ENCODE measurements at places on chromosomes 1 and 21.
A peak's percentile ranks its signal among the peaks of the same experiment; 100 is the strongest.

GRCh38 chr1:60835649-60836048 is 246.7 kb upstream of the NFIA start:
- no peak for DNase-seq

DNA sequence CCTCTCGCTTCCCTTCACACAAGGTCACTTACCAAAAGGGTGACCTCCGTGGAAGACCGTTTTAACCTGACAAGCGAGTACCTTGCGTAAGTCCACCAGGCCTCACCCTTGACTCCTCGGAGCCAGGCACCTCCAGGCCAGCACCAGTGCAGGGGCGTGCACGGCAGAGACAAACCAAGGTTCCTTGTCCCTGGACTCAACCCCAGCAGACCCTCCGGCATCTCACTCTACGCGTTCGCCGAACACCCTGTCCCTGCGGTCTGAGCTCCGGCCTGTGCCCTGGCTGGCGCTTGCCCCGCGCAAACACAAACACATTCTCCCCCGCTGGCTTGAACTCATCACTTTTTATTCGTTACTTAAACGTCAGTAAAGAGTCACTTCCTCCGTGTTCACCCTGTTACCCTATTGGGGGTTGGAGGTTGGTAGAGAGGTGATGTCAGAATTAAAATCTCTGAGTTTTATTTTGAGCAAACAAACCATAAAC is 4.5 kb downstream of the TBX15 start:
- DNase-seq, result no peak

DNA sequence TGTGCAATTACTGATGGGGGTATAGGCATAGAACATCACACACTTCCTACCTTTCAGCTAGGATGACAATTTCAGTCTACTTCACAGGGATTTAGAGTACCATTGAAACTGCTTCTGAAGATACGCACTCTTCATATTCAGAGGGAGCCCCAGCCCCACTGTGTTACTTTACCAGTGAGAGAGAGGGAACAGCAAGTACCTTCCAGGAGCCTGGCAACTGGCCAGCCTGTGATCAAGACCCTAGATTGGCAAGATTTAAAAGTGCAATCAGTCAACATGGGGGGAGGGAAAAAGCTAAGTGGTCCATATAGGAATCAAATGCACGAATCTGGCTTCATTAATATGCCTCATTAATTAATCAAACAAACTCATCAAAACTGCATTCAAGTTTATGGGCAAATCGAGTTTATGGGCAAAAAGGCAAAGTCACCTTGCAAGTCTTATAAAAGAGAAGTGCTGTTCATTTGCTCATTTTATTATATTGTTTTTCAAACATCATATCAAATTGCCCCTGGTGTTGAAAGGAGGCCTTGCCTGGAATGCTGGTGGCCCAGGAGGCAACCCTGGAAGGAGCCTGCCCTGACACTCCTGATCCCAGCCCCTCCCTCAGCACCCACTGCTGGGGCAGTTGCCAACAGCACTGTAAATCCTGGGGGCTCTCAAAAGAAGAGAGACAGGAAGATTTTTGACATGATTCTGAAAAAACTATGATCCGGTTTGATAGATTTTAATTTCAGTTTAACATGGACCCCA is 184.9 kb upstream of the DPT start:
- no peak for DNase-seq

DNA sequence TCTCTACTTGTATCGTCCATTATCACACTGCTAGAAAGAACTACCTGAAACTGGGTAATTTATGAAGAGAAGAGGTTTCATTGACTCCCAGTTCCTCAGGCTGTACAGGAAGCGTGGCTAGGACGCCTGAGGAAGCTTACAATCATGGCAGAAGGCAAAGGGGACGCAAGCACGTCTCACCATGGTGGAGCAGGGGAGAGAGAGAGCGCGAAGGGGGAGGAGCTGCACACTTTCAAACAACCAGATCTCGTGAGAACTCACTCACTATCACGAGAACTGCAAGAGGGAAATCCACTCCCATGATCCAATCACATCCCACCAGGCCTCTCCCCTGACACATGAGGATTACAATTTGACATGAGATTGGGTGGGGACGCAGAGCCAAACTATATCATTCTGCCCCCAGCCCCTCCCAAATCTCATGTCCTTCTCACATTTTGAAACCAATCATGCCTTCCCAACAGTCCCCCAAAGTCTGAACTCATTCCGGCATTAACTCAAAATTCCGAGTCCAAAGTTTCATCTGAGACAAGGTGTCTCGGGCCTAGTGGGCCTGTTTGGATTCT is 8.0 kb downstream of the MMEL1 start:
- no peak for DNase-seq

DNA sequence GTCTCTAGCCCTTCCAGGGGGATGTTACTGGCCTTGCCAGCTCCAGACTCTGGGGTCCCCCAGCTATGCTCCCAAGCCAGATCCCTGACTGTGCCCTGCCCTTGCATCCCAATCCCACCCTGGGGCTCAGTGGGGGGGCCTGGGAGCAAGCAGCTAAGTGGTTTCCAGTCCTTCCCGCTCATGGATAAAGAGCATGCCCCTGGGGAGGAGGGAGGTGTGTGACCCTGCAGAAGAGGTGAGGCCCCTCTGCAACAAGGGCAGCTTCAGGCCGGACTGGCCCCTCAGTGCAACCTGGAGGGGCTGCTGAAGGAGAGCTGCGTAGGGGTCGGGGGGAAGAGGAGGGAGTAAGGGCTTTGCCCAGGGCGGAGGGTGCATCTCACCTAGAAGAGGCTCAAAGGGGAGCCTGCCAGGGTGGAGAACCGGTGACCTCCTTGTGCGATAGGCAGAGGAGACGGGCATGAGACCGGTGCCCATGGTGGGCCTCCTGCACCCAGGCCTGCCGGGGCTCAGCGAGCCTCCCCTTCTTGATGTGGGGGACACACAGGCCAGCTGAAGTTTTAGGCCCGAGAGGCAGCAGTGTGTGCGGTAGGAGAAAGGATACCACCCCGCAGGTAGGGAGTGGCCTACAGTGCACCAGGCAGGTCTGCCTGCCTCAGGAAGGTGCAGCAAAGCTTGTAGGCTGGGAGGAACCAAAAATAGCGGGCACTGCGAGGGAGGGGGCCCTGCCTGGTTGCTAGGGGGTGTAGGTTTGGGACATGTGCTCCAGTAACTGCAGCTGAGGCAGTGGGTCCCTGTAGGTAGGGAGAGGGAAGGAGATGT is 3.1 kb downstream of the OBSCN start:
- DNase-seq, result no peak

DNA sequence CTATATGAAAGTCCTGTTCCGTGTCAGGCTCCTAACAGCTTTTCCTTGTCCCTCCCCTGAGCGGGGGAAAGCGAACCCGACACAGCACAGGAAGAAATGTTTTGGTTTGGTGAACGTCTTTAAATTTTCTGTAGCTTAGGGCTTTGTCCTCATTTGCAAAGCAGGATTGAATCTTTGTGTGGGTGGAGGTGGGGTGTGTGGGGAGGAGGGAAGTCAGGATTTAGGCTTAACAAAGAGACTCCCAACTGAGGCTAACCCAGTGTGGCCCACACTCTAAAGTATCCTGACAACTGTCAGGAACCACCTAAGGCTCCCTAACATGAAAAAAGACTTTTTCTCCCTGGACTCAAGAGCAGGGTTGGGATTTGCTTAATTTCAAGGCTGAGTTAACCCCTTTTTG is 376.2 kb upstream of the C1orf174 start:
- no peak for DNase-seq

DNA sequence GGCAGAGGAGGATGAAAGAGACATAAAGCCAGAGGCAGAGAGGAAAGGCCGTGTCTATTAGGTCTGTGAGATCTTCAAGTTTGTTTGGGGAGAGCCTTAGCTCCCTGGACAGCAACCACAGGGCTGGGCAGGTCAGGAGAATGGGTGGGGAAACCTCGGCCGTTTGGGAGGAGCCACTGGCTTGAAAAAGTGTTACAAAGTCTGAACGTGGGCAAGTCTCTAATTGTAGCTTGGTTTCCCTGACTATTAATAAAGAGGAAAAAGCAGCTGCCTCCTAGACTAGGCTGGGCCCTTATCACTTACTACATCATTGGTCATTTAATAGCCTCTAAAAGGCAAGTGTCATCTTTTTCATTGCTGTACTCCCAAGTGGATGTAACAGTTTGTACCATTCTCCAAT is at the start of gene CCDC17:
Gene CCDC17, minus strand, starts transcription at position 83 of the 400 bp plus-strand sequence. CDS start 145 bp downstream, outside the sequence.
- no peak for DNase-seq

DNA sequence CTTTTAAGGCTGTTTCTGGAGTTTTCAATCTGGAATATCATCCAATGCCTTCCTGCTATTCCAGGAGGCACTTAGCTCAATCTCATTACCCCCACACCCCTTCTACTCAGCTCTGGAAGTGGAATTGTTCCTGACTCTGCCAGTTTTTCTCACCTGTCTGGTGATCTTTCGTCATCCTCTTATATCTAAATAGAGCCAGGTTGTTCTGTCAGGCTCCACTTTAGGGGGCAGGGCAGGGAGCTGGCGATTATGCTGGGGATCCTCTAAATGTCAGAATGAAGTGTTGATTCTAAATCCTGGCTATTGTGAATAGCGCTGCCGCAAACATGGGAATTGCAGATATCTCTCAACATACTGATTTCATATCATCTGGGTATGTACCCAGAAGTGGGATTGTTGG is 63.6 kb upstream of the ETV3 start:
- no peak for DNase-seq

- DNase-seq, result no peak
Measured at GRCh38 chr1:104592926-104593325, 843.2 kb downstream of the AMY1C start.

GRCh38 chr1:207672522-207673130 is 27.7 kb downstream of the CR1L start:
- DNase-seq, result peak; percentile 21

GRCh38 chr1:235864931-235865525 is 1.7 kb downstream of the LYST start:
- no peak for DNase-seq

- DNase-seq, result no peak
Measured at GRCh38 chr1:60731321-60731720, 351.0 kb upstream of the NFIA start.

DNA sequence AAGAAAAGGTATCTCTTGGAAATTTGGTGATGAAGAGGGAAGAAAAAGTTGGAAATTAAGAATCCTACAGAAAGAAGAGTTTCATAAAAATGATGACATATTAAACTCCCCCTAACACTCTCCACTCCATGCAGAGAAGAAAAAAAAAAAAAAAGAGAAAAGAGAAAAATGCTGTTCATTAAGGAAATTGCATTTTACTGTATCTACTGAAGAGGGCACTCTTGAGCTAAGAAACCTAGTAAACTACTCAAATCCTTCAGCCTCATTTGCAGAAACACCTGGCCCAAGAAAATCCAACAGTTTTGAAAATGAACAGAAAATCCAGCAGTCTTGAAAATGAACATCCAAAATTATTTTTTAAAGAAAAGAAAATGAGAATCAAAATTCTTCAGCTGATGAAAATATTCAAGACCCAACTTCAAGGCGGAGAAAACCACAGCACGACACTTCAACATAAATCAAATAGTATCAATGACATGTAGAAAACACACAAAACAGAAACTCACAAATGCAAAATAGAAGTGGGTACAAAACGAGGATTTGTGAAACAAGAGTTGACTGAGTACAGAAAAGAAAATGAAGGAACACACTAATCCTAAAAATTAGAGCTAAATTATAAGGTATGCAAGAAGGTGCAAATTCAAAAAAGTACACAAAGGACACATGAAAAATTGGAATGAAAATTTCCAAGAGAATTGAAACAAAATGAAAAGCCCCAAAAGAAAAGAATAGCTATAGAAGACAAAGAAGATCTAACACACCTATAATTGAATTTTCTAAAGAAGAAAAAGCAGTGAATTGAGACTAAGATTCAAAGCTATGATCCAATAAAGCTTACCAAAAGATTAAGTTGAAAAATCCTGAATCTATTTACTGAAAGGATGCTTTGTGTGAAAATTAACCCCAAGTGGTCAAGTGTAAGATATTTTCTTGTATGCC is 73.2 kb upstream of the DNAJC6 start:
- DNase-seq, result no peak
